ENCODE measurements at places on chromosomes 6 and 20.

DNA sequence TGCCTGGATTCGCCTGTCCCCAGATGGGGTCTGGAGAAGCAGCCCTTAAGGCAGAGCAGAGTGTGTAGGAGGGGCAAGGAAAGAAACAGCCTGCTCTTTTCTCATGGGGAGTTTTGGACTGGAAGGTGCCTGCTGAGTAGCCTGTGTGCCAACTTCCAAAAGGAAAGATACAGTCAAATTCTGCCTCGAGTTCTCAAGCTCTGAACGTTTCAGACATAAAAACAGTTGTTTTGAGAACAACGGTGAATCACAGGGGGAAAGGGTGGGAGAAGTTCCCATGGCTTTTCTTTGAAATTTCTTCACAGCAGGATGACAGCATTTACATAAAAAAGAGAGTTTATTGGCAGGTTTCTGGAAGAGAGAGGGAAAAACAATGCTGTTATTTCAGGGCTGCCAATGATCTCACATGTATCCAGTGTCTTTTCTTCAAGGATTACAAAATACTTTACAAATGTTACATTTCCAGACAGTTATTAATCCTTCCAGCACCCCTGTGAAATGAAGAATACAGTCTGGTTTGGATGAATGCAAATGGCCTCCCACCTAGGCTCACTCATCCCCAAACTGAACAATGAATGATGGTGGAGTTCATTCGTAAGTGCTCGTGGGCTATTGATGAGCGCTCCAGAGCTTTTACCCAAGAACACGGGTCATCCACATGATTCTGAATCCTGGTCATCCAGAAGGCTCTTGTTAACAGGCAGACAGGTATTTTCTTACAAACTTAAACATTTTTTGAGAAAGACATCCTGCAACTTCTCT is 33.8 kb upstream of the ECI2 start:
- no peak for DNase-seq

GRCh38 chr6:79702691-79703090 is 71.6 kb downstream of the SH3BGRL2 start:
- no peak for DNase-seq

DNA sequence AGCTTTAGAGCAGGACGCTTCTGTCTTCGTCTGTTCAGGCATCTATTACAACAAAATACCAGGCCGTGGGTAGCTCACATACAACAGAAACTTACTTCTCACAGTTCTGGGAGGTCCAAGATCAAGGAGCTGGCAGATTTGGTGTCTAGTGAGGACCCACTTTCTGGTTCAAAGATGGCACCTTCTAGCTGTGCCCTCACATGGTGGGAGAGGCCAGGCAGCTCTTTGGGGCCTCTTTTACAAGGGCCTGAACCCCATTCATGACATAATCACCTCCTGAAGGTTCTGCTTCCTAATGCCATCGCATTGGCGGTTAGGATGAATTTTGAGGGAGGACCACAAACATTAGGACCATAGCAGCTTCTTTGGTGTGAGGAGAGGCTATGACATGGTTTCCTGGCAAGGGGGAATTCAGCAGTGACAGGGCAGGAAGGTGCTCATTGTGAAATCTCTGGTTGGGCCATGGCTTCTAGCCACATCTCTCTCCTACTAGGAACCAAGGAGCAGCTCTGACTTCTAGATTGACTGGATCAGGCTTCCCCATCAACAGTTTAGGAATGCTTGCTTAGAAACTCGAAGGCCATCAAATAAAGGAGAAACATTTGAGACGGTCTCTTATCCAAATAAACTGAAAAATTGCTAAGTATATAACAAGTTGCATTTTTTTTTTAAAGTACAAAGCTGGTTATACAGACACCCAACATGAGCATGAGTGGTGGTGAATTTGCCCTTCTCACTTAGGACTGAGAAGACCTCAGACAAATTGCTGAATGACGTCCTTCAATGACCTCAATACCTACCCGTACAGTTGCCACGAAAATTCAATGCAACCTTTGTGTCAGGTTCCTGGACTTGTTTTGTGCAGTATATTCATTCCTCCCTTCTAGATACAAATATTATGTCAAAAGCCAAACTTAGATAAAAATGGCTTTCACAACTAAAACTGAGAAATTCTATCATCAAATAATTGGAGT is 140.7 kb downstream of the ZDHHC14 start:
- no peak for DNase-seq

GRCh38 chr20:2692036-2692885 is at the start of gene EBF4:
Gene EBF4 (plus strand): TSS chr20:2692780. CDS start chr20:2693646, 866 bp downstream.
- DNase-seq = peak; percentile 39
